CD14-positive monocyte (primary cell): ENCODE measurements at places on chromosomes 5 and 9.

DNA sequence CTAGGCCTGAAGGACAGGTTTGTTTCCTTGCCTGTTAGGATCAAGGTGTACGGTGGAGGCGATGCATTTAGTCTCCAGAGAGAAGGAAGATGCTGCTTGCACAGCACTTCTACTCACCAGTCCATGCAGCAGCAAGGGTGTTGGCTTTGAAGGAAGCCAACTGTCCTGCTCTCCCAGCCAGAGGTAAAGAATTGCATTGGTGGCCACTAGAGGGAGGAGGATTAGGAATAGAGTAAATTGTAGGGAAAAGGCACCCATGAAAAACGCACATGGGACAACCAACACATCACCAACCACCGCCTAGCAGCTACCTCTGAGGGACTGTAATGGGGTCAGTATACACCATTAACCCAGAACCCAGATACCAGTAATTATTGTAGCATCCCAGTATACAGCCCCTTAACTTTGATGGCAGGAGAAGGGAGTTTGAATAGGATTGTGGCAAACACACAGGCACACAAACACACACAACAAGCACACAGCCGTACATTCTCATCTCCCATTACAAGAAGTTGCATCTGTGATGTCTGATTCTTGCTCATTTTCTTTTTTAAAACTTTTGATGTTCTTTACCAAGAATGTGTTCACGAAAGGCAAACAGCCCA lies 267.7 kb downstream of the ADAMTS6 start:
- H3K36me3 ChIP-seq = no peaks in the 10 kb centered on the region
- H3K27ac ChIP-seq = no peak overlapping the region
- no peaks in the 10 kb centered on the region for H3K4me1 ChIP-seq

DNA sequence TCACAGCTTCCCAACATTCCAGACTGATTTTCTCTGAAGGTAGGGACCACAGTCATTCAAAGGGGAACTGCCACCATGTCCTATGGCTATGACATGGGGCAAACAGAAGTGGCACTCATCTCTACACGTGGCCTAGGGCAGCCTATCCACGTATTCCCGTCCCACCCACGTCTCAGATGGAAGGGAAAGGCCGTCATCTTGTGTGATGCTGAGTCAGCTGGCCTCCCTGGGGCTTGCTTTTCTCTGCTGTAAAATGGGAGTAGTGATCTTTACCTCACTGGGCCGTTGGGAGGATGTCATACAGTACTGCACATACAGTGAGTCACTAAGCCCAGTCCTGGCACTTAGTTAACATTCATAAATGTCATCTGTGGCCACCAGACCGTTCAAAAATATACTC lies 72.3 kb downstream of the RAPGEF1 start:
- peaks cover 34% of the 10 kb centered on the region for H3K4me1 ChIP-seq
- H3K27ac ChIP-seq = no peak overlapping the region
- no peak for DNase-seq
- no peaks in the 10 kb centered on the region for H3K27me3 ChIP-seq
- no peaks in the 10 kb centered on the region for H3K36me3 ChIP-seq

DNA sequence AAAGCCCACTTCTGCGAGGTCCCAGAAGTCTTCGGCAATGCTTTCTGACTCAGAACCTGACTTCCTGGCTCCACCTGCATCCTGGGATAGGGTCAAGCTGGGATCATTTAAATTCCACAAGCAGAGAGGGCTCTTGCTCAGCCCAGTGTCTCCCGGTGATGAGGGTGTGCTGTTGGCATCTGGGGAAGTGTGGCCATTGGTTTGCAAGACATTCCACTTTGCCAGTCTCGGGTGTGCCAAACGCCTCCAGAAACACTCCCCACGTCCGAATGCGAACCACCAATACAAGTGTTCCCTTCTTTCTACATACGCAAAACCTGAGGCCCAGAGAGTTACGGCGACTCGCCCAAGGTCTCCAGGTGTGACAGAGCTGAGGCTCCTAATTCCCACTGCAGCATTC lies 43.1 kb upstream of the FCN2 start:
- H3K36me3 ChIP-seq = no peaks in the 10 kb centered on the region
- no peak overlapping the region for H3K27ac ChIP-seq
- DNase-seq = no peak
- H3K4me3 ChIP-seq = no peak overlapping the region
- H3K4me1 ChIP-seq = no peaks in the 10 kb centered on the region

DNA sequence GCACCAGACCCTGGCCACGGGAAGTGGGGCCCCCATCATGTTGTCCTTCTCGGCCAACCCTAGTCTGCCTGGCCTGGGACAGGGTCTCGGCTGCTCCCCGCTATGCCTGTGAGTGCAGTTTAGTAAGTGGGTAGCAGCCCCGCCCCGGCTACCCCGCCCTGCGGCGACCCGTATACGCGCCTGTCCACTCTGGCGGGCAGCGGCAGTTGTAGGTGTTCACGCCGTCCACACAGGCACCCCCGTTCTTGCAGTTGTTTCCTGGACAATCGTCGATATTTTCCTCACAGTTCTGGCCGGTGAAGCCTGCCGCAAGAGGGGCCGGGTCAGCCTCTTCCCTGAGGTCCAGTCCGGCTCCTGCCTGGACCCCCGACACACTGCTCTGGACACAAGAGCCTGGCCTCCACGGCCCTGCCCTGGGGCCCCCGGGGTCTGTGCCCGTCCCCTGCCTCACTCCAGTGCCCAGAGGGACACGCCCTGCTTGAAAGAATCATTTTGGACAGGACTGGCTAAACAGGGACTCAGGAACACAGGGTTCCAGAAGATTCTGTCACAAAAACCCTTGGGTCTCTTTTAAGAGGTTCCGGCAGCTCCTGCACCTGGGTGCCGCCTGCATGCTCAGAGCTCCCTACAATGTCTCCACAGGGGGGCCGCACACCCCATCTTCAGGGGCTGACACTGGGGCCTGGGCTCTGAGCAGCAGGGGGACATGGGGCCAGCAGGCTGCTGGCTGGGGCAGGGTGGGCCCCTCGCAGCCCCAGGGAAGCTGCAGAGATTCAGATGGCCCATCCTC lies 26.4 kb downstream of the NOTCH1 start:
- H3K4me1 ChIP-seq = peaks cover 30% of the 10 kb centered on the region
- H3K36me3 ChIP-seq = peaks cover 63% of the 10 kb centered on the region
- no peak for DNase-seq
- no peaks in the 10 kb centered on the region for H3K27me3 ChIP-seq
- no peak overlapping the region for H3K4me3 ChIP-seq

GRCh38 chr5:140840978-140841962 lies at the start of gene PCDHA8:
Gene PCDHA8, plus strand, starts transcription at chr5:140841187. Its CDS starts 135 bp downstream, at chr5:140841322.
- DNase-seq = no peak
- H3K27ac ChIP-seq = no peak within 1 kb of the TSS
- no peaks in the 10 kb centered on the region for H3K36me3 ChIP-seq
- H3K27me3 ChIP-seq = peaks cover 2% of the 10 kb centered on the region
- no peaks in the 10 kb centered on the region for H3K4me1 ChIP-seq

- H3K27ac ChIP-seq = peak overlapping the region; percentile 30
- H3K4me3 ChIP-seq = no peak overlapping the region
- H3K27me3 ChIP-seq = no peaks in the 10 kb centered on the region
- no peaks in the 10 kb centered on the region for H3K4me1 ChIP-seq
- H3K36me3 ChIP-seq = peaks cover 78% of the 10 kb centered on the region
These were observed 80.2 kb downstream of the PIK3R1 start for GRCh38 chr5:68295772-68296171.

GRCh38 chr9:105842023-105842644 lies 147.8 kb downstream of the TMEM38B start:
- no peaks in the 10 kb centered on the region for H3K36me3 ChIP-seq
- no peak overlapping the region for H3K27ac ChIP-seq
- DNase-seq = peak; percentile 17
- no peak overlapping the region for H3K4me3 ChIP-seq

DNA sequence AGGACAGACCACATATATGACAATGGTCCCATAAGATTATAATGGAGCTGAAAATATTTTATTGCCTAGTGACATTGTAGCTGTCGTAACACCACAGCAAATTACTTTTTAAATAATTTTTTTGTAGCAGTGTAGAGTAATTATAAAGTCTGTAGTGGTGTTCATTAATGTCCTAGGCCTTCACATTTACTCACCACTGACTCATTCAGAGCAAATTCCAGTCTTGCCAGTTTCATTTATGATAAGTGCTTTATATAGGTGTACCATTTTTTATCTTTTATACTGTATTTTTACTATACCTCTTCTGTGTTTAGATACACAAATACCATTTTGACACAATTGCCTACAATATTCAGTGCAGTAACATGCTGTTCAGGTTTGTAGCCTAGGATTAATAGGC lies 67.6 kb downstream of the TLE4 start:
- H3K27me3 ChIP-seq = no peaks in the 10 kb centered on the region
- H3K4me3 ChIP-seq = no peak overlapping the region
- peaks cover 13% of the 10 kb centered on the region for H3K36me3 ChIP-seq
- DNase-seq = no peak
- H3K27ac ChIP-seq = no peak overlapping the region

DNA sequence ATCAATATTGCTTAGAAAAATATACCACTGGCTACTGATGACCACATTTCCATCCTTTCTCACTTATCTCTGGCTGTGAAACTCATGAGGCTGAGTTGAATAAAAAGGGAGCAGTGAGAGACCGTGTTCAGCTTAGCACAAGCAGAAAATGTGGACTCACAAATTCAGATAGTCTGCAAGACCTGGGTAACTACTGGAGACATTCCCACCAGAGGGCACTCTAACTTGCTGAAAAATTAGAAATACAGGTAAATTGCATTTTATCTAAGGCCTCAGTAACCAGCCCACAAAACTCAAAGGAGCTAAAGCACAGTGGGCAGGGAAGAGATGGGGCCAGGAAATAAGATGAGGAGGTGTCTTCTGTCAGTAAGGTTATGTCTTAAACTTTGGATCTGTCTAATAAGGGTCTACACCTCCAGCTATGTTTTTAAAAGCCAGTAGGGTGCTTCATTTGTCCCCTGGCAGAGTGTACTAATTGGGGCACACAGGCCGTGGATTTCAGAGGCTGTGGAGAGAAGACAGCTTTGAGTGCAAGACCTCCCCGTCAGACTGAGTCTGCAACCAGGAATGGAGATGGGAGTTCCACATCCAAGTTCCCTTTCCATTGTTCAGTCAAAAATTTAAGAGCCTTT lies 8.7 kb upstream of the NDUFB6 start:
- DNase-seq = no peak
- no peak overlapping the region for H3K27ac ChIP-seq
- no peak overlapping the region for H3K4me3 ChIP-seq
- no peaks in the 10 kb centered on the region for H3K36me3 ChIP-seq

DNA sequence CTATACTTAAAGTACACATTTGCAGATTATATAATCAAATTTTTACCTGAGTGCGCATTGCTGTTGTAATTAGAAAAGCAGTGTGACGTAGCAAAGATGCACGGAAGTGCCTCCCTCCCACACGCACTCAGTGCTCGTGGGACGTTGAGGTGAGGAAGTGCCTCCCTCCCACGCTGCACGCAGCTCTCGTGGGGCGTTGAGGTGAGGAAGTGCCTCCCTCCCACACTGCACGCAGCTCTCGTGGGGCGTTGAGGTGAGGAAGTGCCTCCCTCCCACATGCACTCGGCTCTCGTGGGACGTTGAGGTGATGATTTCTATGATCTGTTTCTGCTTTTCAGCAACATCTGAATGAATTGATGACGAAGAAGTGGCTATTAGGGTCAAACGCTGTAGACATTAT lies 21.0 kb downstream of the EXOC3 start:
- no peaks in the 10 kb centered on the region for H3K4me1 ChIP-seq
- no peak for DNase-seq
- no peaks in the 10 kb centered on the region for H3K27me3 ChIP-seq
- H3K4me3 ChIP-seq = no peak overlapping the region
- peaks cover 78% of the 10 kb centered on the region for H3K36me3 ChIP-seq

DNA sequence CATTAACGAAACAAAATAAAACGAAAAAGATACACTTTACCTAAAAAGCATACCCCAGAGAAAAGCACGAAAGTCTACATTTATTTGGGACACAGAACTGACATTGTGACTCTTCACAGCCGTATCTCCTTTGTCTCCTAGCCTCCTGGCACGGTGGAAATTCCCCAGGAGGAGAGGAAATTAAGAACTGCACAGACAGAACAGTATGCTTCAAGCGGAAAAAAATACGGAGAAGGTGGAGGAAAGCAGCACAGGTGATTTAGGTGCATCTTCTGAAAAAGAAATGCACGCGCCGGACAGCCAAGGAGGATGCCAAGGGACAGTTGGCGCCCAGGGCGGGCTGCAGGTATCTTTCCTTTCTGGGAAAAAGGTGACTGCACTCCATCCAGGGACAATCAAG lies 32.0 kb downstream of the DDX31 start:
- H3K36me3 ChIP-seq = peaks cover 18% of the 10 kb centered on the region
- H3K4me3 ChIP-seq = no peak overlapping the region
- no peak overlapping the region for H3K27ac ChIP-seq
- H3K4me1 ChIP-seq = no peaks in the 10 kb centered on the region
- no peak for DNase-seq

DNA sequence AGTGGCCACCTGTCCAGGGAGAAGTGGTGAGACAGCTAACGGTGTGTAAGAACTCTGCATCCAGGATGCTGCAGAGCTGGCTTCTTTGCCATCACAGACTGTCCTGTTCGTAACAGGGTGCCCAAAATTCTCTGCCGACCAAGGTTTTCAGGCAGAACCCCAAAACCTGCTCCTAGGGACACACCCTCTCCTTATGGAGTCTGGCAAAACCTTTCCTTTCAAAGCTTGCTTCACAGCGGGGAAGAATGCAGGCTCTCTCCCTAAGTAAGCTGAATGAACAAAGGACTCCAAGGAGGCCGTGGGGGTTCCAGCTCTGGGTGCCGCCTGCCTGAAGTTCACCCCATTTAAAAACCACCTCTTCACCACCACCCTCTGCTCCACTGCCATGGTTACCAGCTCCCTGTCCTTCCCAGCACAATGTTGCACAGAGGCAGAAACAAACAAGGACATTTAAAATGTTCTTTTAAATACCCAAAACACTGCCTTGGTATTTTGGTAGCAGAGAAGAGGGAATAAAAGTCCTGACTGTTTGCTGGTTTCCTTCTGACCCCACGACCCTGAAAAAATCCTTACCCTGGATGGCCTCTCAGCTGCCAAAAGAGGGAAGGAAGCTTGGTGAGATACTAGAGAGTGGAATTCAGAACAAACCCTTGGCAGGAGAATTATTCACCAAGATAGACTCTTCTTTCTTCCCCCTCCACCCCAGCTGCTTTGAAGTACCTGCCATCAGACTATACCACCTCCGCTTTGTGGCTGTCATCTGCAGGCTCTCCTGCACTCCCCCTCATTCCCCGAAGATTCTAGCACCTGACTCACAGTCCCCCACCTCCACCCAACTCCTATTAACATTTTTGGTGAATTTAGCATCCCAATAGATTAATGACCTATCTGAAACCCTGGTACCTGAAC lies 7.1 kb upstream of the KLF9 start:
- H3K27ac ChIP-seq = peak overlapping the region; percentile 99
- no peak overlapping the region for H3K4me3 ChIP-seq
- H3K27me3 ChIP-seq = no peaks in the 10 kb centered on the region
- H3K4me1 ChIP-seq = peaks cover 44% of the 10 kb centered on the region
- DNase-seq = no peak

- H3K36me3 ChIP-seq = no peaks in the 10 kb centered on the region
- H3K27ac ChIP-seq = no peak overlapping the region
- DNase-seq = no peak
- H3K4me3 ChIP-seq = no peak overlapping the region
- H3K27me3 ChIP-seq = no peaks in the 10 kb centered on the region
These were observed 76.9 kb downstream of the SFXN1 start for GRCh38 chr5:175555168-175555785.
